Naive thymus-derived CD4-positive, alpha-beta T cell (primary cell): ENCODE measurements at places on chromosomes 5 and 9.

GRCh38 chr5:127922603-127923002 lies 161.0 kb upstream of the SLC12A2 start:
- no peaks in the 10 kb centered on the region for H3K4me1 ChIP-seq
- no peaks in the 10 kb centered on the region for H3K36me3 ChIP-seq
- H3K4me3 ChIP-seq: no peak overlapping the region
- H3K27ac ChIP-seq: no peak overlapping the region
- H3K27me3 ChIP-seq: no peaks in the 10 kb centered on the region

DNA sequence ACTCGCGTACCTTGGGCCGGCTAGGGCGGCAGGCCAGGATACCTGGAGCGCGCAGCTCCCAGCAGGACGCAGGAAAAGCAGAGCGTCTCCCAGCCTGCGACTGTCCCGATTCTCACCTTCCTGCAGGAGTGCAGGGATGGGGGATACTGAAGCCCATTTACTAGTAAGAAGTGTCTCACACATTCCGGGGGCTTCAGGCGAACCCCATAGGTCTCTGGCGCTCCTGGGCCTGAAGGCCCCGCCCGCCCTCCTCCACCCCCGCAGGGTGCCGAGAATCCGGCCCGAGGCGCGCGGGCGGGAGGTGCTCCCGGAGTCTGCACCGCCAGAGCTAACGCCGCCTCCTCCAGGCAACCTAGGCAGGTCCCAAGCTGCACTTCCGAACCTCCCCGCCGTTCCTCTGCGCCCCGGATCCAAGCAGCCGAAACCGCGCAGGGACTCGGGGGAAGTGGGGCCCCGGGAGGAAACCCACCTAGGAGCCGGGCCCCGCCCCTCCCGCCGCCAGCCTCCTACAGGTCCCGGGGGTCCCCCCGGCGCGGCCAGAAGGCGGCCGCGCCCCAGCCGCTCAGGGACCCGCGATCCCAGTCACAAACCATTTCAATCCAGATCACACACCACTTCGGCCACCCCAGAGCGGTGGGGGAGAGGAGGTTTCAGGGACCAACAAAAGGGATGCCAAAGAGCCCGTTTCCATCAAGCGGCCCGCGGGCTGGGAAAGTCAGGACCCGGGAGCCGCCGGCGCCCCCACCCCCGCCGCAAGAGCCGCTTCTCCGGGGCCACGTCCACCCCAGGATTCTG lies 1.2 kb downstream of the ROR2 start:
- no peak for DNase-seq
- no peak overlapping the region for H3K27ac ChIP-seq
- no peak overlapping the region for H3K4me3 ChIP-seq
- peaks cover 4% of the 10 kb centered on the region for H3K4me1 ChIP-seq
- H3K36me3 ChIP-seq: no peaks in the 10 kb centered on the region

- no peaks in the 10 kb centered on the region for H3K4me1 ChIP-seq
- no peaks in the 10 kb centered on the region for H3K27me3 ChIP-seq
- H3K4me3 ChIP-seq: no peak overlapping the region
- no peak overlapping the region for H3K27ac ChIP-seq
Measured at GRCh38 chr9:132752877-132753592, 82.8 kb downstream of the GTF3C4 start.

GRCh38 chr9:91116711-91117110 lies 245.0 kb downstream of the AUH start:
- H3K36me3 ChIP-seq: no peaks in the 10 kb centered on the region
- H3K4me1 ChIP-seq: no peaks in the 10 kb centered on the region
- no peaks in the 10 kb centered on the region for H3K27me3 ChIP-seq
- H3K27ac ChIP-seq: no peak overlapping the region

DNA sequence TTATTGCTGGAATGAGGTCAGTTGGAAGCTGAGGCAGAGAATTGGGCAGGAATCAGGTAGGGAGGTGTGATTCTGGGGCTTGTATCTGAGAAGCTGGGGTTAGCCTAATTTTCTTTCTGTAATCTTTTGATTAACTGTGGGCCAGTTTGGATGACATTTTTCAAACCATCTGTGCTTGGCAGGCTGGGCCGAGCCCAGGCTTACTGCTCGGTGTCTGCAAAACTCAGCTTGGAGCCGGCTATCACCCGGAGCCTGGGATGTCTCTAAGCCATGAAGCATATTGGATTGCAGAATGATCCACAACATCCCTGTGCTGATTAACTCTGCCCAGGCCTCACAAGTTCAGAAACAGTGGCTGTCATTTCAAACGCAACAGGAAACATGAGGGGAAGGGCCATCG lies 26.5 kb downstream of the KCNMB1 start:
- H3K27me3 ChIP-seq: no peaks in the 10 kb centered on the region
- H3K36me3 ChIP-seq: no peaks in the 10 kb centered on the region
- H3K4me3 ChIP-seq: no peak overlapping the region
- no peaks in the 10 kb centered on the region for H3K4me1 ChIP-seq

GRCh38 chr5:69105996-69106906 lies 12.4 kb downstream of the SLC30A5 start:
- peaks cover 20% of the 10 kb centered on the region for H3K36me3 ChIP-seq
- no peak for DNase-seq
- no peaks in the 10 kb centered on the region for H3K27me3 ChIP-seq

DNA sequence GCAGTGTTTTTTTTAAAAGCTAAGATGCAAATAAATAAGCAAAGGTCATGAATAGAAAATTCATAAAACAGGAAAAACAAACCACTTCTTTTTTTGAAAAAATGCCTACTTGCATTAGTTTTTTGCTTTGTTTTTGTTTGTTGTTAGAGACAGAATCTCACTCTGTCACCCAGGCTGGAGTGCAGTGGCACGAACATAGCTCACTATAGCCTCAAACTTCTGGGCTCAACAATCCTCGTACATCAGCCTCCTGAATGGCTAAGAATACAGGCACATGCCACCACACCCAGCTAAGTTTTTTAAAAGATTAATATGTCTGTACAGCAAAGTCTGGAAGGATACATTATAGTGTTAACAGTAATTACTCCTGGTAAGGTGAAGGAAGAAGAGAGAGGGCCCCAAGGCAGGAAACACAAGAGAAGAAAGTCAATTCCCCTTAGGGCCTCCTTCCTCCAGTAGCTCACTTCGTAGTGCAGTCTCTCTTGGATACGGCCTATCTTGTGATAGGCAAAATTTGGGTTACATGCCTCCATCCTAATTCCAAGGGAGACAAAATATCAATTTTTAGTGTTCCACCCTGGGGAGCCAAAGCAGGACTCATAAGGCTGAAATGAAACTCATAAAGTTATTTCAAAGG lies 15.3 kb downstream of the FAM169A start:
- no peak for DNase-seq
- no peaks in the 10 kb centered on the region for H3K27me3 ChIP-seq
- no peaks in the 10 kb centered on the region for H3K36me3 ChIP-seq
- H3K4me3 ChIP-seq: no peak overlapping the region
- H3K27ac ChIP-seq: no peak overlapping the region
- peaks cover 12% of the 10 kb centered on the region for H3K4me1 ChIP-seq

DNA sequence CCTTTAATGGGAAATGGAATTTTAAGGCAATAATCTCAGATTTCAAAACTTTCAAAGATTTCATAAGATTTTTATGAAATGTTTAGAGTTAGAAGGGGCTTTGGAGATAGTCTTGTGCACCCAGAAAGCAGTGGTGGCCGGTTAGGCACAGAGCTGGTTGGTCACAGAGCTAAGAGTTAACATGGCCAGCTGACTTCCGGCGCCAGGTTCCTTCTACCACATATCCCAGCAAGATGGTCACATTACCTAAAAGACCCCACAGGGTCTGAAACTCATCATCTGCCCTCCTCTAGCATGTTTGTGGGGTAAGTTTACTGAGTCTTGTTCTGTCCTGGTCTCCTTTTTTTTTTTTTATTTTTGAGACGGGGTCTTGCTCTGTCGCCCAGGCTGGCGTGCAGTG lies 19.3 kb downstream of the QRFP start:
- H3K4me1 ChIP-seq: no peaks in the 10 kb centered on the region
- no peak overlapping the region for H3K4me3 ChIP-seq
- no peak overlapping the region for H3K27ac ChIP-seq
- peaks cover 11% of the 10 kb centered on the region for H3K36me3 ChIP-seq
- DNase-seq: no peak

GRCh38 chr5:87198010-87198409 lies 69.7 kb upstream of the RASA1 start:
- H3K36me3 ChIP-seq: no peaks in the 10 kb centered on the region
- DNase-seq: no peak
- no peak overlapping the region for H3K27ac ChIP-seq

DNA sequence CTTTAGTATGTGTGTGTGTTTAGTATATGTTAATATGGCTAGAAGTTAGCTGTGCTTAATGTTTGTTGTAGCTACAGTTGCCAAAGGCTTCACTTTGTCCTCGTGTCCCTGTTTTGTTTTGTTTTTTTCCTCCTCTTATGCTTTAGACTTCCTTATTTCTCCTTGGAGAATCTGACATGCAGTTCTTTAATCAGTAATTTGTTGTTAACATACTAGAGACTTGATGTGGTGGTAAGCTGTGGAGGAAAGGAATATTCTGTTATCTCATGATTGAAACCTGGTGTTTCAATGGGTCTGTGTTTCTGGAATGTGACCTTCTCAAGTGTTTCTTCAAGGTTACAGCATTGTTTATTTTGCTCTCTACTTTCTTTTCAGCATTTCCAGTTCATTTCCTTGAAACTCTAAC lies 515.6 kb upstream of the ST8SIA4 start:
- DNase-seq: no peak
- no peak overlapping the region for H3K4me3 ChIP-seq
- no peak overlapping the region for H3K27ac ChIP-seq
- H3K4me1 ChIP-seq: no peaks in the 10 kb centered on the region
- H3K36me3 ChIP-seq: no peaks in the 10 kb centered on the region

DNA sequence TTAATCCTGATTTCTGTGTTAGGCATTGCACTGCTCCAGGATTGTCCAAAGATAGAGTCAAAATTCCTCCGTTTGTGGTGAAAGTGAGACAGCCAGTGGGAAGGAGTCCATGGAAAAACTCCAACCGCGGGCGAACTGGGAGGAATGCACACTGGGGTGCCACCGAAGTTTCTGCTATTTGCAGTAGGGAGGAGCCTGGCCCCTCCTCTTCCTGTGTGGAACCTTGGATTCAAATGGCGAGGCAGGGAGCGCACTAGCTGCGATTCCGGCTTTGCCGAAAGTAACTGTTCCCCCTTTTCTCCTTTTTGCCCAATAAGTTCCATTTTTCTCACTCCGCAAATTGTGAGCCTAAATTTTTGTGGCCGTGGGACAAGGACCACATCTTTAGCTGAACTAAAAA lies 9.3 kb downstream of the BAAT start:
- H3K36me3 ChIP-seq: no peaks in the 10 kb centered on the region
- H3K27me3 ChIP-seq: no peaks in the 10 kb centered on the region
- no peak overlapping the region for H3K27ac ChIP-seq
- DNase-seq: no peak
- H3K4me1 ChIP-seq: no peaks in the 10 kb centered on the region

DNA sequence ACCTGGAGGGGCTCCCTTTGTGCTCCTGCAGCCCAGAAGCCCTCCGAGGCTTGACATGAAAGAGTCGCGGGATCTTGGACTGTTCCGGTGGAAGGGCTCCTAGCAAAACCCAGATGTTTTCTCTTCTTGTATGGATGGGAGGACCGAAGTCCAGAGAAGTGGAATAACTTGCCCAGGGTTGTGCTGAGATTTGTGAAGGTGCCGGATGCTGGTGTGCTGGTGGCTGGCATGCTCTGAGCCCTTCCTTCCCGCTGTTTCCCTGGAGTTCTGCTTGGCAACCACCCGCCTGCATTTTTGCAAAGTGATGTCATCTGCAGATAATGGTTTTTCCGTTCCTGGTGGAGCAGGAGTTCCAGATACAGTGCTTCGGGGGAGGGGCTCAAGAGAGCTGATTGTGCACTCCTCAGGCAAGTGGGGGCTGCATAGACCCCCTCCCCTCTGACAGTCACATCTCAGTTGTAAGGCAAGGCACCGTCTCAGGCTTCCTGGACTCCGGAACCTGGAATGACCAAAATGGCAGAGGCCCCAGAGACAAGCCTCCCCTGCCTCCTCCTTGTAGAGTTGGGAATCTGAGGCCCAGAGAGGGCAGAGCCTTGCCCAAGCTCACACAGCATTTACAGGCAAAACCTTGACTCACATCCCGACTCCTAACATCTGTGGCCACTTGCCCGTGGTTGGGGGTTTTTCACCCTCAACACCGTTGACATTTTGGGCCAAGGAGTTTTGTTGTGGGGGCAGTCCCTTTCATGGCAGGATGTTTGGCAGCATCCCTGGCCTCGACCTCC lies 157.0 kb downstream of the RGS3 start:
- H3K27me3 ChIP-seq: no peaks in the 10 kb centered on the region
- H3K27ac ChIP-seq: no peak overlapping the region
- no peaks in the 10 kb centered on the region for H3K4me1 ChIP-seq
- no peak for DNase-seq
- H3K36me3 ChIP-seq: no peaks in the 10 kb centered on the region
- no peak overlapping the region for H3K4me3 ChIP-seq

DNA sequence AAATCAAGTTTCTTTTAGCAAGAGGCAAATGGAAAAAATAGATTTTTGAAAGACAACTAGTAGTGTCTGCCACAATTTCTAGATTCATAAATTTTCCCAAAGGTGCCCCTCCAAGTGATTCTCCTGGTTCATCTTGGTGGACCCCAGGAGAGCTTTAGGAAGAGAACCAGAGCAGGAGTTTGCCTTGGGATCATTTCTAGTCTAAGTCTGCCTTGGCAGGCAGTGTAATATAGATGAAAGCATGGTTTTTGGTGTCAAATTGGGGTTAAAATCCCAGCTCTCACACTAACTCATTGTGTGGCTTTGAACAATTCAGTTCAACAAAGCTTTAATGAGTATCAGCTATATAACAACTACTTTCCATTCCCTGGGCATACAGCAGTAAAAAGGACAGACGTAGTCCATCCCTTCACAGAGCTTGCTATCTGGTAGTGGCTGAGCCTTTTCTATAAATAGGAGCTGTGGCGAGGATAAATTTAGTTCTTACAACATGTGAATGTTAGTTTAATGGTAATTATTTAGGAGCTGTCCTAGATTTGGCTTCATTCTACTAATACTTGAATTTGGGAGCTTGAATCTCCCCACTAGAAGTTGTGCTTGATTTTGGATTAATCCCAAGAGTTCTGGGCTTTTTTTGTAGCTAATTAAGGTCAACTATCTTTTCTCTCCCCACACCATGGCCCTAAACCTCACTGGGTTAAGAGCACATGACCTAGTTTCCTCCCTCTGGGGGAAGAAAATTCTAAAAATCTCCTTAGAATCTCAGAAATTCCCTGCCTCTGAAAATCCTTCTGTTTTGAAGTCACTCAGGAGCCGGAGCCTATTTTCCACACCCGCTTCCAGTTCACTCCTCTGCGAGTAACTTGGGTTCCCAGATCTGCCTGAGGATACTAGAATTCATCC lies 197.8 kb downstream of the PCSK1 start:
- no peaks in the 10 kb centered on the region for H3K27me3 ChIP-seq
- H3K36me3 ChIP-seq: no peaks in the 10 kb centered on the region
- H3K27ac ChIP-seq: no peak overlapping the region
- H3K4me3 ChIP-seq: no peak overlapping the region
- DNase-seq: no peak

GRCh38 chr9:89951675-89952074 lies 346.9 kb downstream of the GADD45G start:
- no peak overlapping the region for H3K27ac ChIP-seq
- H3K4me3 ChIP-seq: no peak overlapping the region
- H3K27me3 ChIP-seq: no peaks in the 10 kb centered on the region

- H3K4me1 ChIP-seq: no peaks in the 10 kb centered on the region
- no peak overlapping the region for H3K4me3 ChIP-seq
Measured at GRCh38 chr9:6917162-6917561, 159.4 kb downstream of the KDM4C start.
